ENCODE measurements at places on chromosomes 13 and 19. TPM values are rescaled to one million over a fixed set of nuclear protein-coding genes. Genes with fewer than 3 reads are reported as not detected.

BICRA gene
- total RNA-seq = 35.6 TPM

HOMER3 gene
- total RNA-seq = 53.7 TPM

S1PR4 gene
- total RNA-seq = not detected

NTN5 gene
- total RNA-seq = 7.3 TPM

SOHLH2 gene
- total RNA-seq = 0.58 TPM

RGL3 gene
- 84.8 TPM for total RNA-seq

USHBP1 gene
- total RNA-seq = not detected

SMIM24 gene
- total RNA-seq = not detected

CACNG6 gene
- 5.3 TPM for total RNA-seq

FREM2 gene
- total RNA-seq = 82.9 TPM

COMP gene
- total RNA-seq = 0.16 TPM

MADCAM1 gene
- 1.1 TPM for total RNA-seq

SIGLEC8 gene
- not detected for total RNA-seq

ACTMAP gene
- total RNA-seq = 14.2 TPM

FBXL3 gene
- total RNA-seq = 31.3 TPM

KLF5 gene
- total RNA-seq = 62.4 TPM

SRRM5 gene
- total RNA-seq = 0.63 TPM

ZNF439 gene
- total RNA-seq = 6.4 TPM

PEAK3 gene
- total RNA-seq = 0.11 TPM

PLPPR3 gene
- total RNA-seq = 162 TPM

CD33 gene
- total RNA-seq = not detected

B3GNT8 gene
- total RNA-seq = 4.9 TPM

Data from mesothelial cell of epicardium (in vitro differentiated cells).